ENCODE measurements at places on chromosomes 13 and 19.

DNA sequence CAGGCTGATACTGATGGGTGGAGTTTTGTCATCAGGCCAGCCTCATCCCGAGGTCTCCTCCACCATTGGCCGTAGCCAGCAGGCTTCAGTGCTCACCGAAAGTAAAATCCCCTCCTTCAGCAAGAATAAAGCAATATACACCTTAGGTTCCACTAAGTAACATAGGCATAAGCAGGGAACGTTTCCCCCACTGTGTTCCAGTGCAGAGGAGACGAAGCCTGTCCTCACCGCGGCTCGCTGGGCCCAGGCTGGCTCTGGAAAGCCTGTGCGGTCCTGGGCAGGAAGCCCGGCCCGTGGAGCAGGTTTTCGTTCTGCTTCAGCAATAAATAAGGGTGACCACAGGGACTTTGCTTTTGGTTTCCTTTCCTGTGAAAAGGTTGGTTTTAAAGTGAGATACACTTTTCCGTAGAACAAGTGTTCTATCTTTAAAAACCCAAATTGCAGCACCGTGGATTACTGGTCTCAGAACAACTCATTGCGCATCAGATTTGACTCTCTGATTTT lies 16.3 kb upstream of the TEX29 start:
- no peak for DNase-seq

GRCh38 chr13:110225609-110226574 lies 81.1 kb downstream of the COL4A1 start:
- no peak for DNase-seq

GRCh38 chr13:64164435-64164834 lies 2748.8 kb upstream of the PCDH20 start:
- DNase-seq: no peak

- no peak for DNase-seq
Measured at GRCh38 chr13:53342623-53343360, 314.2 kb downstream of the OLFM4 start.

DNA sequence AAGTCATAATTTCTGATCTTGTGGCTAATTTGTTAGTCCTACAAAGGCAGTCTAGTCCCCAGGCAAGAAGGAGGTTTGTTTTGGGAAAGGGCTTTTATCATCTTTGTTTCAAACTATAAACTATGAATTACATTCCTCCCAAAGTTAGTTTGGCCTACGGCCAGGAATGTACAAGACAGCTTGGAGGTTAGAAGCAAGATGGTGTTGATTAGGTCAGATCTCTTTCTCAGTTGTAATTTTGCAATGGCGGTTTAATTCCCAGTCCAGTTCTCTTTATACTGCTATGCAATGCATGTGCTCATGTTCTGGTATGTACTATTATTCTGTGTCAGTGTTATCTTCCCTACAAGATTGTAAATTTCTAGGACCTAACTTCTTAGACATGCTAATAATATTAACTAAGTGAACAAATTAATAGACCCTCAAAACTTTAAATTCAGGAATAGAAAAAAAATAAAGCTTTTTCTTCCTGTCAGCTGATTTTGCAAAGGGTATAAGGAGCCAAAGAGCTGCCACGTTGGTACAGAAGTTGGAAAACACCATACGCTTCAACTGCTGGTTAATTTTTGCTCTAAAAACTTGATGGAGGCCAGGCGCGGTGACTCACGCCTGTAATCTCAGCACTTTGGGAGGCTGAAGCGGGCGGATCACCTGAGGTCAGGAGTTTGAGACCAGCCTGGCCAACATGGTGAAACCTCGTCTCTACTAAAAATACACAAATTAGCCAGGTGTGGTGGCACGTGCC lies 1.3 kb upstream of the DNAJC15 start:
- DNase-seq: no peak

DNA sequence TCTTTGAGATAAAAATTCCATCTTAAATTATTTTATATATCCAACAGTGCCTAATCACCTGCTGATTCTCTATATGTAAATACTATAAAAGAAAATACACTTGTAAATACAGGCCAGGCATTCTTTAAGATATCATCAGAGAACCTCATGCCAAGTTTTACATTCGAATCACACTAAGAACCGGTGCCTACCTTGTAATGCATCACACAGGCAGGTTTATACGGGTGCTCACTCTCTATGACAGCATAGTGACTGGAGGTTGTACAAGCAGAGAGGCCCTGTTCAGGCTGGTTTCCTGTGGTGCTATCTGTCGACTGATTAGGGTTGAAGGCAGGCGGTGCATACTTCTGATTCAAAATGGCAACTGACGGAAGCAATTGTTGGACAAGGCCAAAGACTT lies 141.3 kb upstream of the FBXL3 start:
- no peak for DNase-seq
